Omental fat pad (tissue), 4 donors: ENCODE measurements at places on chromosomes 2 and 18. TPM values are rescaled to one million over a fixed set of nuclear protein-coding genes. Genes with fewer than 3 reads are reported as not detected.

Gene NT5C1B
- total RNA-seq = not detected

Gene NYAP2
- total RNA-seq = not detected

Gene PRKCE
- total RNA-seq = 8.8 TPM

Gene WDR54
- 8.0 TPM for total RNA-seq

Gene IL1F10
- total RNA-seq = not detected

Gene SLC39A6
- total RNA-seq = 43.1 TPM

Gene SLC19A3
- total RNA-seq = 188 TPM

Gene HOXD8
- 24.6 TPM for total RNA-seq

GRCh38 chr2:165815299-165816141 lies 21.5 kb upstream of the GALNT3 start:
- DNase-seq = no peak

DNA sequence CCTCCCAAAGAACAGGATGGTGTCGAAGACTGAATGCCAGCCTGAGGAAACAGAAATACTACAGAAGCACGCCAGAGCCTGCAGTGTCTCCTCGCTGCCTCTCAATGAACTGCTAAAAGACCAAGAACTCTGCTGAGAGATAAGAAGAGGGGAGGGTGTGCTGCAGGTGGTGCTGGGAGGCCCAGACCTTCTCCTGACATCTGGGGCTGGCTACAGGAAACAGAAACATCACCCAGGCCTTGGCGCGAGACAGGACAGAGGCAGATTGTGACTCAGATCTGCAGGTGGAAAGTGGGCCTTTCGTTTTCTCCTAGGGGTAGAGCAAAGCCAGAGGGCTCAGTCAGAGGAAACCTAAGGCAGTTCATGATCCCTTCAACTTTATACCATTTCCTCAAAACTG lies 250.3 kb upstream of the TCF4 start:
- DNase-seq = no peak

DNA sequence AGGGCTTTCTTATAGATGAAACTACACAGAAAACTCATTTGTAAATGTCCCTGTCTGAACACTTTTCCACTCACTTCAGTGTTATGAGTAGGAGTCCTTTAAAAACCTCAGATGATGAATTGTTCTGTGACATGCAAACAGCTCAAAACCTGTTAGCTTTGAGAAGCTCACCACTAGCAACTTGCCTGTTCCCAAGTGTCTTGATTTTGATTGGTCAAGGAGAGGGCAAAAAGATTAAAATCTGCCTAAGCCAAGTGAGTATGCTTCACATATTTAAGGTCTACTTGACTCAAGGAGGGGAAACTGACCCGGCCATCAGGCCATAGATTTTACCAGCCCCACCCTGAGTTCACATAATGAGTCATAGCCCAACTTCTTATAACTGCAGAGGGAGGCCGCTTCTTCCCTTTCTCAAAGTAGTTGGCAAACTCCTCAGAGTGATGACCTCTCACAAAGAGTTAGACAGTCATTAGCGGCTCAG lies 45.2 kb upstream of the MEIS1 start:
- DNase-seq = no peak

- DNase-seq = no peak
These were observed 66.1 kb upstream of the ODC1 start for GRCh38 chr2:10514273-10514672.

GRCh38 chr2:160214461-160215445 lies 14.7 kb upstream of the ITGB6 start:
- DNase-seq = no peak

GRCh38 chr18:26133652-26134051 lies at the start of gene PSMA8:
TSS of gene PSMA8 (plus strand) at chr18:26133869. CDS start at chr18:26133966, 97 bp downstream.
- no peak for DNase-seq

DNA sequence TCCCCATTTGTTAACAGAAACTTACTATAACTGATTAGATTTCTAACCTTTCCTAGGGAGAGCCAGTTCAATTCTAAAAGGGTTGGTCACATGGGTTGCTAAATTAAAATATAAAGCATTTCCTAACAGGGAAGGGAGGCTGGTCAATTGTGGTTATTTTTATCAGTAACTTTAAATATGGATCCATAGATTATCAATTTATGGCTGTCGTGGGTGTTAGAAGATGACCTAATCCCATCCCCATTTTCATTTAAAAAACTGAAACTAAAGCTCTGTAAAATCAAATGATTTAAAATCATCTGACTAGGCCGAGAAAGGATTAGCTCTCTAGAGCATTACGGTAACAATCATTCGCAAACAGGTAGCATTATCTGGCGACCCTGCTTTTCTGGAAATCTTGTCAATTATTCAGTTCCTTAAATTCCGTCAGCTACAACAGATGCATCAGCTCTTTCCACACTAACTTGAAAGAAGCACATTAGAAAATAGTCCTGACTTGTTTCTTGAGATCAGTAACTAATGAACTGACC lies 953 bp upstream of the HNRNPA3 start:
- DNase-seq = no peak

GRCh38 chr18:54147439-54147838 lies 77.0 kb downstream of the MBD2 start:
- DNase-seq = no peak

DNA sequence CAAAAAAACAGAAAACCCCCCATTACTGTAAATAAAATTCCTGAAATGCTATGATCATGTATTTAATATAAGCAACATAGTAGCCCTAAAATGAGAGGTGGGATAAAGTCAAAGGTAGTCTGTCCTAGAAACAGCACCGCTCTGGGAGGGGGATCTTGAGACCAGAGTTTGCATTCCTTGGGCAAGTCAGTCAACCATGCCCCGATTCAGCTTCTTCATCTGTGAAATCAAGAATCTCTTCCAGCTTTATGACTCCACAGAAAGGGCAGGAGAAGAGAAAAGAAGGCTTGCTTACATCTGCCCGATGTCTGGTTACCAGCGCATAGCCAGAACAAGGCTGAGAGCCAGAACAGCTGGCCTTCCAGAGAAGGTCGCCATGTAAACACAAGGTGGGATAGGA lies 2.1 kb upstream of the FBLN7 start:
- no peak for DNase-seq

DNA sequence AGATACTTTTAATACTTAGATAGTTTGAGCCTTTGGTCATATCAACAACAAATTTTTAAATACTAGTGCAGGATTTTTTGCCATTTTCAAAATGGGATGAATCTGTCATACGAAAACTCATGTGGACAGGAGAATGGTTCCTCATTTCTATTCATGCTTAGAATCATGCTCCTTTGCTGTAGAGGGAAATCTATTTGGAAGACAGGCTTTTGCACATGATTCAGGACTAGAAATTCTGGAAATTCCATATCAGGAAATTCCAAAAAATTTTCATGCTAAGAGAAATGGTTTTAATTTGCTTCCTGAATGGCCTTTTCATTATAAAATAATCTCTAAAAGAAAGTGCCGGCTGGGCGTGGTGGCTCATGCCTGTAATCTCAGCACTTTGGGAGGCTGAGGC lies 39.3 kb downstream of the MOGAT1 start:
- no peak for DNase-seq

GRCh38 chr2:155377266-155377680 lies 678.8 kb downstream of the KCNJ3 start:
- no peak for DNase-seq

GRCh38 chr2:113208396-113208795 lies 34.6 kb downstream of the PSD4 start:
- DNase-seq = no peak

DNA sequence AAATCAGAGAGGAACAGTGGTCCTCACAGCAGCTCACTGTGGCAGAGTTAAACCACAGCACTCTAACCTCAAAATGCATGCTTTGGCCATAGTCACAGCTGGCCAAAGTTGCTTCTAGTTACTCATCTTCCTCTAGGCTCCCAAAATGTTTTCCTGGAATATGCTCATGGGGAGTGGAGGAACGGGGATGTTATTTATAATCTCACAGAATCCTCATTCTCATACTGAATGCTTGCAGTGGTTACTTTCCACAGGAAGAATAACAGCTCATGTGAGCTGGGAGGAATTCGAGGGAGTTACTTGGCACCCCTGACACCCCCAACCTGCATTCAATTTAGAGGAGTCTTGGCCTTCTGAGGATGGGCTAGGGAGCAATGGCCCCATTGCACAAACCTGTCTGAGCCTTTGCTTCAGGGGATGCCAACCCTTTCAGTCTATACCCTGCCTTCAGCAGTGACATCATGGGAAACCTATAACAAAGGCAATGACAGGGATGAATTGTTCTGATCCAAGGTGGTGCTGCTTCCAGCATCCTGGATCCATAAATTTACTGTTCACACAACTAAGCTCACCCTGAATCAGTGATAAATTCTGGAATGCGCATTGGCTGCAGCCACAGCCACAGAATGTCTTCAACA lies 22.4 kb upstream of the CCBE1 start:
- no peak for DNase-seq

DNA sequence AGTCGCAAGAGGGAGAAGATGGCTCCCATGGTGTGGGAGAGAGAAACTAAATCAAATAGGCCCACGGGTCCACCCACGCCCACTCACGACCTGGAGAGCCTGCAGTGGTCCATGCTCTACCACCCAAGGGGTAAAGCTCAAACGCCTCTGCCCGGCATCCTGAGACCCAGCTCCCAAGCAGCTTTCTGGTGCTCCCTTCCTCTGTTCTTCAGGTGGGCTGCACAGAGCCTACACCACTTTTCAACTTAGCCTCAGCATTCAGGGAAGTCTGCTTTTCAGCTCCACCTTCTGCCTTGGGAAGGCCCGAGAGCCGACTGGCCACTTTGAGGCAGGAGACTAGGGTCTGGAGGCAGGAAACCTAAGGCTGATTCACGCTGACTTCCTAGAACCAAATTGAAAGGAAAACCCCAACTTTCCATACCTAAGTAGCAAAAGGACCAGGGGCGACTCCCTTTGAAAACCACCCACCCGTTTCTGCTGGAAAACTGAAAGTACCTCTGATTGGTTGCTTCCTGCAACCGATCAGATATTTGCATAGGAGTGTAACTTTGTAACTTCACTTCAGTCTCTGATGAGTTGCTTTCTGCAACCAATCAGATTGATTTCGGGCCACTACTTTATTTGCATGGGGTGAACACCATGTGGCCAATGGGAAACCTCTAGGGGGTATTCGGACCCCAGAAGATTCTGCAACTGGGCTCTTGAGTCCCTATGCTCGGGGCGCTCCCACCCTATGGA lies 26.8 kb upstream of the SPATA3 start:
- DNase-seq = no peak
